ENCODE measurements at places on chromosomes 1 and 21. TPM values are rescaled to one million over a fixed set of nuclear protein-coding genes. Genes with fewer than 3 reads are reported as not detected.

GRCh38 chr21:45476582-45476981 is 65.7 kb downstream of the SLC19A1 start:
- H3K36me3 ChIP-seq: no peaks in the 10 kb centered on the region
- DNase-seq: no peak
- peaks cover 22% of the 10 kb centered on the region for H3K4me1 ChIP-seq
- H3K27ac ChIP-seq: peak overlapping the region; percentile 1

DNA sequence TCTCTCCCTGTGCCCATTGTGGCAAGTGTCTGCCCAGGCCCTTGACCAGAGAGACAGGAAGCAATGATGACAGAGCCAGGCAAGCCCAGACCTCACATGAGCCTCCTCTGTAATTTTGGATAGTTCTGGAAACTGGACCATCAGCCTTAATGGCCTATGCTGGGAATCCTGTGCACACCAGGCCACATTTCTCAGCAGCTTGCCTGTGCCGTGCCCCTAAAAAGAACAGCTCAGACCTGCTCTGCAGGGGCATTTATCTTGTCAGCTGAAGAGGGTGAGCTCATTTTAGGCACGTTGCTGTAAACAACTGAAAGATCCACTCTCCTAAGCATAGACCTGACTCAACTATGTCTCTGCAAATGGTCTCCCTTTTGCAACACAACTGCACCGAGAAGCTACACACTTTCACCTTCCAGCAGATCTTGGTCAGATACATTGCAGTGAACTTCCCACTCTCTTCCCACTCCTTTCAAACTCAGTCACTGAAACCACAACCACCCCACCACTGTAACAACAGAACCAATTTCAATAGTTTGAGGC is 53.5 kb upstream of the BACH1 start:
- no peak overlapping the region for H3K4me3 ChIP-seq
- peaks cover 11% of the 10 kb centered on the region for H3K4me1 ChIP-seq
- H3K27me3 ChIP-seq: peaks cover 25% of the 10 kb centered on the region
- peak overlapping the region; percentile 72 for H3K27ac ChIP-seq
- no peak for DNase-seq
- no peaks in the 10 kb centered on the region for H3K36me3 ChIP-seq

DNA sequence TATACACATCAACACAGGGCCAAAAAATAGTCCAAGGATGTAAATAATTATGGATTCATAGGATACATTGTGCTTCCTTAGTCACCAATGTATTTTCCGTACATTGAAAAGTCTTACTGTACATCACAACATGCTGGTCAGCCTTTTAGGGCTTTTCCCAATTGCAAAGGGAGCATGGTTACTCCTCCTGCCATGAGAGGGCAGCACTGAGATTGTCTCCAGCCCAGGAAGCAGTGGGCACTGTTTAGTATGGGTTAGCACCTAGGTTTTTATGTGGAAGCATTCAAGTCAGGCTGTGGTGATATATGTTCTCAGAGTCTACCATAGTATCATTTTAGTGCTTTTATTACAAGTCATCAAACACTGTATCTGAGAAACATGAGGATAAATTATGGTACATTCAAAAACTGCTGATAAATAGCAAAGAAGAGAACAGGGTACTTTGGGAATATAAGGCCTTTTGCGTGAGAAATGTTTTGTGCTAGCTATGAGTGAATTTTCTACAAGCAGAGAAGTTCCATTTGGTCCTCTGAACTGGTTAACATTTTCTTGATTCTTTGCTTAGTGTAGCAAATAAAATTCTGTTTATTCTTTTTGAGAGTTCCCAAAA is 34.0 kb downstream of the ST6GALNAC5 start:
- H3K4me3 ChIP-seq: no peak overlapping the region
- peak; percentile 75 for DNase-seq
- no peaks in the 10 kb centered on the region for H3K4me1 ChIP-seq
- no peak overlapping the region for H3K27ac ChIP-seq

Gene CD2
- 501 TPM for total RNA-seq

Gene NBPF10
- total RNA-seq: 3.2 TPM

Data from activated CD4-positive, alpha-beta T cell treated with anti-CD3 and anti-CD28 coated beads, Interleukin-2, amount 10 ng/mL, durations not matched to agents 24 days and 14 days (primary cell).